Dermis blood vessel endothelial cell (primary cell): ENCODE measurements at places on chromosomes 5 and 9. TPM values are rescaled to one million over a fixed set of nuclear protein-coding genes. Genes with fewer than 3 reads are reported as not detected.

GRM6 gene
- total RNA-seq = not detected in 2 replicates

INSYN2B gene
- 2.9 and 5.3 TPM in 2 replicates for total RNA-seq

IL7R gene
- 0.51 and 2.2 TPM in 2 replicates for total RNA-seq

NTRK2 gene
- total RNA-seq = under 0.01 and 0.05 TPM in 2 replicates

CTNND2 gene
- not detected in 2 replicates for total RNA-seq

SLC2A8 gene
- 10.1 and 11.9 TPM in 2 replicates for total RNA-seq

INSL4 gene
- not detected in 2 replicates for total RNA-seq

OR1J2 gene
- not detected in 2 replicates for total RNA-seq

ZMAT2 gene
- total RNA-seq = 55.5 and 62.3 TPM in 2 replicates

PCDHGA9 gene
- 2.9 and 3.6 TPM in 2 replicates for total RNA-seq

RNF20 gene
- total RNA-seq = 36.8 and 42.5 TPM in 2 replicates

IRX1 gene
- total RNA-seq = under 0.01 TPM in 1 of 2 replicates, not detected in the other

DIPK1B gene
- 172 and 238 TPM in 2 replicates for total RNA-seq

CTSV gene
- total RNA-seq = under 0.01 and 2.1 TPM in 2 replicates

ATOX1 gene
- total RNA-seq = 69.8 and 96.3 TPM in 2 replicates
